ENCODE measurements at places on chromosomes 12 and 14.

- peak; percentile 27 for DNase-seq
Measured at GRCh38 chr14:22084393-22085281, 411.0 kb upstream of the OR4E1 start.

GRCh38 chr12:80622271-80622670 lies 85.2 kb upstream of the MYF6 start:
- no peak for DNase-seq

- no peak for DNase-seq
Measured at GRCh38 chr12:54604436-54604835, 16.0 kb upstream of the PPP1R1A start.

- no peak for DNase-seq
Measured at GRCh38 chr14:101008196-101008595, 104.7 kb upstream of the RTL1 start.

DNA sequence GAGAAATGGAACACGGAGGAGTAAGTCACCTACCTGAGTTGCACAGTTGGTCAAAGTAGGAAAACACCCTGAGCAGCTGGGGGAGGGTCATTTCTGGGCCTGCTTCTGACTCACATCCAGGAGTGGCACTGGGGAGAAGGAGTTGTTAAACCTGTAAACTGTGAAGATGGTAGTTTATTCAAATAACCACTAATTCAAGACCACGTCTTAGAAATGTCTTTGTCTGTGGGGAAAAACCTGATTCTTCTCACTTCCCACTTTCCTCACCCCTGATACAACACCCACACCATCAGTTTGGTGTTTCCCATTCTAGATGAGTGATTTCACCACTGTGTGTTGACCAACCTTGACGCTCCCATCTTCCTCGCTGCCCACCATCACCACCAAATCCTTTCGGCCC lies 207.1 kb downstream of the ANO4 start:
- DNase-seq: no peak

DNA sequence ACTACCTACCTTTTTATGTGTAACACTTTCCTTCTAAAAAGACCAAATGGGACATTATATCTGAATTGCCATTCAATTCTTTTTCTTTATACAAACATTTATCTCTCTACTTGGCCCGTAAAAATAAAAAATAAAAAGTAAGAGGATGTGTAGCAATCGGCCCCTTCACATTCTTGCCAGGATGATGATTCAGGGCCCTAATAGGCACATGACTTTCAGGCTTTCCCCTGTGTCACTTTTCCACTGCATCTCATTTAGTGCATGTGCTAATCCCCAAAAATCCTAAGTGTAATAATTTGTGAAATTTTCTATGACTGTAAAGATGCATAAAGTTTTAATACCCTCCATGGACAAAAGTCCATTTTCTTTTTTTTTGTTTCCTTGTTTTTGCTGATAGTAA lies 23.0 kb upstream of the ATP2B1 start:
- DNase-seq: no peak

- DNase-seq: no peak
Measured at GRCh38 chr12:96338852-96339471, 61.3 kb downstream of the CDK17 start.

GRCh38 chr14:83421711-83422110 lies 1888.1 kb upstream of the SEL1L start:
- no peak for DNase-seq

DNA sequence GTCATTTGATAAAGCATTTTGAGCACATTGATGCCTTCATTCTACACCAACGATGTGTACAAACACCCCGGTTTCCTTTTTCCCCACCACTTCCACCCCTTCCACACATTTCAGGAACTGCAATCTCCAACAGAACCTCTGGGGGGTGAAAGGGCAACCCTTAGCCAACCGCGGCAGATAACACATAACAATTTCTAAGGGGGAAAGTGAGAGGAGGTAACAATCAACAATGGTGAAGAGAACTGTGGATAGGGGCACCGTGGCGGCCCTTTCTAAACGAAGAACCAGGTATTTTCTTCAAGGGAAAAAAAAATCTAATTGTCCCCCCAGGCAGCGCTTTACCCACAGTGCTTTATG lies 1.1 kb downstream of the KITLG start:
- DNase-seq: no peak

- no peak for DNase-seq
Measured at GRCh38 chr14:74301594-74302151, 1.1 kb downstream of the ABCD4 start.

DNA sequence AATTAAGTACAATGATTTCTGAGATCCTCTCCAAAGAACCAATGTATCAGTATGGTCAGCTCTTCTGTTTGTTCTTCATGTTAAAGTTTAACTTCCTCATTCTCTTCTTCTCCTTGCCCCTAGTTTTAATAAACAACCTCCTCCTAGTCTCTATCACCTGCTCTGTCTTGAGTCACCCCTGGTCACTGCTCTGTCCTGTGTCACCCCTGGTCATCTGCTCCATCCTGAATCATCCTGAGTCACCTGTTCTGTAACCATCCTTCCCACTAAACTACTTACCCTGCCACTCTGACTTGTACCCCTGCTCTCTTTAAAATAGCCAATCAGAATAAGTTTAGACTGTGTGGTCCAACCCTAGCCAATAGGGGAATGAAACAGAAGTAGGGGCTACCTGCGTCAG lies 100.5 kb downstream of the ALG10B start:
- no peak for DNase-seq

DNA sequence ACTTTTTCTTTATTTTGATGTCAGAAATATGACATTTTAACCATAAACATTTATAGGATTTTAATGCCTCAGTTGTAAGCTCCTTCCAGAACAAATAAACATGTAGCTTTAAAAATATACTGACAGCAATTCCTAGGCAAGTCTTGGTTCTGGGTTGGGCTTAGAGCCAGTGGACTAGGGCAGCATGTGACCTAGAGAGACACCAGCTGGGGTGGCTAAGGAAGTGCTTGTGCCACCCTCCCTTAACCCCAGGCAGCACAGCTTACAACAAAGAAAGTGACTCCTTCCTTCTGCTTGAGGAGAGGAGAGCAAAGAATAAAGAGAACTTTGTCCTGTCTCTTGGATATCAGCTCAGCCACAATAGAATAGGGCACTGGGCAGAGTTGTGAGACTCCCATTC lies 61.6 kb upstream of the KTN1 start:
- no peak for DNase-seq

- DNase-seq: no peak
Measured at GRCh38 chr12:97177481-97177880, 270.4 kb downstream of the NEDD1 start.

DNA sequence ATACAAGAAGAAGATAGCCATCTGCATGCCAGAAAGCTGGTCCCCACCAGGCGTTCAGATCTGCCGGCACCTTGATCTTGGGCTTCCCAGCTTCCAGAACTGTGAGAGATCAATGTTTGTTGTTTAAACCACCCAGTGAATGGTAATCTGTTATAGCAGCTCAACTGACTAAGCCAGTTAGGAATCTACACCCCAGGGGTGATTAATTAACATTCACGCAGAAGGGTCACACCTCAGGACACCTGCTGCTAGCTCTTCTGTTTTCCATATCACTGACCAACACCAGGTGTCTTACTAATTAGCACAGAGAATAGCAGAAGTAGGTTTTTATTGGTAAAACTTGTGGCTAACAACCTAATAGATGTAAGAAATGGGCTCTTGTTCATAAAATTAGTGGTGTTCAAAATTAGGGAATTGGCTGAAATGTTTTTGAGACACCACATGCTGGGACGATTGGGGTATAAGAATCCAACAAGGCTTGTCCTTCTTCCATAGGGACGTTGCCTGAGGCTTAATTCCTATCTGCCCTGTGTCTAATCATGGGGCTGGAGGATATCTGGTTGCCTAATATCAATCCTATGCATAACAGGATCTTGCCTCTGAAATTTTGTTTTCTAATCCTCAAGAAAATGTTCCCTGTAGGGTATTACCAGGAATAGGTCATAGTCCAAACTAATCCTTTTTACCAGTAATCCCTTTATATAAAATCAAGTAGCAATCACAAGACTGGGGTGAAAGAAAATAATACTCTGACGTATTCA lies 42.0 kb upstream of the CHST11 start:
- no peak for DNase-seq

DNA sequence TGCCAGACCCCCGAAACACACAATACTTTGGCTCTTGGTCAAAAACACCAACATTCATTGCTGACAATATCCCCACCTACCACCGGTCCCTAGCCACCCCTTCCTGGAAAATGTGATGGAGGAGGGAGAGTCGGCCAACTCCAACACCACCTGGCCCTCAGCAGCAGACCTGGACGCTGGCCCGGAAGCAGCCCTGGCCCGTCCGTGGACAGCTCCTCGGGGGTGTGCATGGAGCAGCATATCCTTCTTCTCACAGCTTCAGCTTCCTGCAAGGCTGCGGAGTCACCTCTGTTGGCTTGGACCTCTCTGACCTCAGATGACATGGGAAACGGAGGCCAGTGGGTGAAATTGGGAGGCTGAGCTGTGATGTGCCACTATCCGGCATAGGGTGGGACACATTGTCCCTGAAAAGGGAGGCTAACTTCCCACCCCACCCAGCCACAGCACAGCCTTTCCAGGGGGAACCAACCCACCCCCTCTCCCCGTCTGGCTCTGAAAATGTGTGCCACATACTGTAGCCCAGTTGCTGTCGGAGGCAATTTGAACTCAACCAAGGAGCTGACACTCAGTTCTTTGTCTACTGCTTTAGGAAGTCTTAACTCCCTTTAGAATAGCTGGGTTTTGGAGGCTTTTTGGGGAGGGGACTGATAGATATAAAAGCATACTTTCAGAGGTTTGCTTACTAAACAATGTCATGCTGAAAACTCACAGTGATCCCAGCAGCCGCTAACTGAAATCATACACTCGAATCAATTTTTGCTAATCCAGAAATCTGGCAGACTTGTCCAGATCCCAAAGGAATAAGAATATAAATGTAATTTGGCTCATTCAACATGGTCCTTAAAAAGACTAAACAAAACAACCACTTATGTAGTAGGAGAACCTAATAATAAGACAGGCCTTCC lies 43.1 kb upstream of the LTA4H start:
- DNase-seq: no peak

DNA sequence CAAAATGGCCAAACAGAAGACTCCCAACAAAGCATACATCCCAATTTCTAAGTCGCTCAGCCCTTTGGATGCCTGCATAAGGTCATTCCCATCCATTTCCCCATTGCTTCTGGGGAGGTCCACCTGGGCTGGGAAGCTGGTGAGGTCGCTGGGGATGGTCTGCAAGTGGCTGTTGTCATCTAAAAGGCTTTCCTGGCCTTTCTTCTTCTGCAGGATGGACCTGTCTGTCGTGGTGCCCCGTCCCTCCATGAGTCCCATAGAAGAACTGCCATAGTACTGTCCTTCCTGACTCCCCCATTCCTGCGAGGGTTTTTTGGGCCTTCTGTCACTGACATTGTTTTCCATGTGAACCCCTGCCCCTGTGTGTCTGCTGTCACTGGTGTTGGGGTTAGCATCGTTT lies 221.1 kb downstream of the GLT1D1 start:
- DNase-seq: no peak

- DNase-seq: no peak
Measured at GRCh38 chr12:40632933-40633332, 59.3 kb upstream of the CNTN1 start.

DNA sequence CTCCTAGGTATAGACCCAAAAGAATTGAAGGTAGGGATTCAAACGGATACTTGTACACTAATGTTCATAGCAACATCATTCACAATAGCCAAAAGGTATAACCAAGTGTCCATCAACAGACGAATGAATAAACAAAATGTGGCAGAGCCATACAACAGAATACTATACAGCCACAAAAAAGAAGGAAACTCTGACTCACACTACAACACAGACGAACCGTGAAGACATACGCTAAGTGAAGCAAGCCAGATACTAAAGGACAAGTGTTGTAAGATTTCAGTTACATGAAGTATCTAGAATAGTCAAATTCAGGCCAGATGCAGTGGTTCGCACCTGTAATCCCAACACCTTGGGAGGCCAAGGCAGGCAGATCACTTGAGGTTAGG lies 19.1 kb downstream of the CAMKK2 start:
- DNase-seq: no peak

DNA sequence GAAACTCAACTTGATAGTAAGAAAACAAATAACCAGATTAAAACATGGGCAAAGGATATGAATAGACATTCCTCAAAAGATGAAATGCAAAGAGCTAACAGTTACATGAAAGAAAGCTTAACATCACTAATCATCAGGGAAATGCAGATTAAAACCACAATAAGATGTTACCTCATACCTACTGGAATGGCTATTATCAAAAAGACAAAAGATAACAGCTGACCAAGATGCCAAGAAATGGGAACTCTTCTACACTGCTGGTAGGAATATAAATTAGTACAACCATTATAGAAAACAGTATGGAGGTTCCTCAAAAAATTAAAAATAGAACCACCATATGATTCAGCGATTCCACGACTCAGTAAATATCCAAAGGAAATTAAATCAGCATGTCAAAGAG lies 18.8 kb downstream of the KCNH5 start:
- DNase-seq: no peak

DNA sequence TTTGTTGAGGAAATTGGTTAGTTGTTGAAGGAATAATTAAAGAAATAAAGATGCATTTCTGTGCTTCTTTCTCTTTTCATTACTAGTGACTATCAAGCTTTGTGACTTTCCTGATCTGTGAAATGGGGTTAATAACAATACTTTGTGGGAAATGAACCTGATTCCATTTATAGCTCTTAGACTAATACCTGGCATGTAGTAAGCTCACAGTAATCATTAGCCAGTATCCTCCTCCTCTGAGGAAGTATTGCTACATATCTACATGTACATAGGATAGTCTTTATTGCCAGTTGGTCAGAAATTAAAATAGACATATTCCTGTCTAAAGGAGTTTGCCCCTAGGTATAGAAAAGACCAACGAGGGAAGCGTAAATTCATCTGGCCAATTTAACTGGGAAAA lies 1.8 kb upstream of the CCDC198 start:
- DNase-seq: no peak

GRCh38 chr14:71498212-71498611 lies 434.0 kb upstream of the RGS6 start:
- DNase-seq: no peak
